Stimulated activated CD4-positive, alpha-beta T cell treated with anti-CD3 and anti-CD28 coated beads, Interleukin-15, amount 100 ng/mL, for 1 hour (primary cell): ENCODE measurements at places on chromosomes 2 and 18.

DNA sequence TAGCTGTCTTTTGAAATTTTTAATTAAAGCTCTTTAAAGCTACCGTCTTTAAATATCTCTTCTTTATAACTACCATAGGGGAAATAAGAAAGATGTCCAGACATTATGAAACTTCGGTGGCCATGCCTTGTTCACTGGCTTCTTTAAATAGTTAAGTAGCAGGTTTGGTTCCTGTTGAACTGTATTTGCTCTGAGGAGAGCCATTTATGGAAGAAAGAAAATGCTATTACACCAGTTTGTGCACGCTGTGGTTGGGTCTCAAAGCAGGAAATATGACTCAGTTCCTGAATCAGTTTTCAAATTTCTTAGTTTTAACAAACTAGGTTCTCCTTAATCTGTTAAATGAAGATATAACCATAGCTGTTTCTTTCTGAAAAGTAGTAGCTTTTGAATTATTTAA is 12.2 kb downstream of the ARPC2 start:
- no peak for DNase-seq

- DNase-seq: no peak
Observed at GRCh38 chr2:237889811-237890210, 30.4 kb downstream of the RAMP1 start.

DNA sequence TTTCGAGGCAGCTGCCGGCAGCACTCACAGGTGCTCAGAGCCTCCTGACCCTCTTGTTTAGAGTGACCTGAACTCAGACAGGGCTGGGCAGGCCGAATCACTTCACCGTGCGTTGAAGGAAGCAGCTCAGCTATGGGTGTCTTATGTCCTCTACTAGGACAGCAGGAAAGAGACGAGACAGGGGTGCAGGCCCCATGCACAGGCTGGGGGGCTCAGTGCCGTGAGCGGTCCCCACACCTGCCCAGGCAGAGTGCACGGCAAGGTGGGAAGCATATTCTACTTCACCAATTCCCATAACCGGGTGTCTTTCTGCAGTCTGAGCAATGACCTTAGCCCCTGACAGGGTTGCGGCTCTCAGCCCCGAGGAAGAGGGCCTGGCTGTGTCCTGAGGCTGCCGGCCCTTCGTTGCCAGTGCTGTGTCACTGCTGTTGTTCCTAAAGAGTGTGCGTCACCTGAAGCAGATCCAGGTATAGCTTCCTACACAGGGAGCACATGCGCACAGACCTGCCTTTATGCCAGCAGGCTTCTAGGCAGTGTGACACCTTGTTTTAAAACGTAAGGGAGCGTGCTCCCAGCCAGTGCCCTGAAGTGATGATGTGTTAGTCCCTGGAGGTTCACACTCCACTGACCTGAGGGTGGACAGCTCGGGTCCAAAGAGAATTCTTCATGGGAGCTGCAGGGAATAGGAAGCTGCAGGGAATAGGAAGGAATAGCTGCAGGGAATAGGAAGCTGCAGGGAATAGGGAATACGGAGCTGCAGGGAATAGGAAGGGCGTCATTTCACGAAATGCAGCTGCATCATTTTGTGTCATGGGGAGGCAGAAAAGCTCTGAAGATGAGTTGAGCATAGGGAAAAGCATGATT is 207.9 kb upstream of the SALL3 start:
- DNase-seq: no peak

DNA sequence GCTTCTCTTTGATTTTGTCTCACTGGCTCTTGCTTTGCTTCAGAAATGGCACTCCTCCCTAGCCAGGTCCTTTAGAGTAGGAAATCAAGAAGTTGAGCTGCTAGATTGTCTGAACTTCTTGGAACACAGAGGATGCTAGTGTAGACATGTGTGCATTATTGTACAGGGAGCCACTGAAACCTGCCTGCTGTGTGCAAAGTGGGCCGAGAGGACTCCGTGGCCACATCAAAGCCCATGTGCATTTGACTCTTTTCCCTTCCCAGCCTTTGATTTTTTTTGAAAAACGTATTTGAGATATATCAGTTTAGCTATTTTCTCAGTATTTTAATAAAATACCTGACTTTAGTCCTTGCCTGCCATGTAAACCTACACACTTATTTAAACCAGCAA is 83.1 kb downstream of the TMEM247 start:
- no peak for DNase-seq

DNA sequence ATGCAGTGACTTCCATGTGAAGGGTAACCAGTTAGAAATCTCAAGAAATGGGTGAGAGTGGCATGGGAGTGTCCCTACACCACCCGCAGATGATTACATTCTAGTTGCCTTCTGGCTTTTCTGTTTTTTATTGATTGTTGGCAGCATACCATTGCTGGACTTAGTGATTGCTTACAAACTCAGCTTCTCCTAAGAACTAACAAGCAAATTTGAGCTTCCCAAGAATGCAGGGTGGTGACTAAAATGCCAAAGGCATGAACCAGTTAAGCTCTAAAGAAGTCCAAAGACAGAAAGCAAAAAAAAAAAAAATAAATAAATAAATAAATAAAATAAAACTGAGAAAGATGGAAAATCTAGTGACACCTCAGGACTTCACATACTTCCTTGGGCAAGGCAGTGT is 245.5 kb upstream of the PARD3B start:
- DNase-seq: no peak

- no peak for DNase-seq
Observed at GRCh38 chr2:235856151-235856854, 311.9 kb downstream of the GBX2 start.

GRCh38 chr2:85648619-85649018 is 19.4 kb downstream of the SFTPB start:
- no peak for DNase-seq

DNA sequence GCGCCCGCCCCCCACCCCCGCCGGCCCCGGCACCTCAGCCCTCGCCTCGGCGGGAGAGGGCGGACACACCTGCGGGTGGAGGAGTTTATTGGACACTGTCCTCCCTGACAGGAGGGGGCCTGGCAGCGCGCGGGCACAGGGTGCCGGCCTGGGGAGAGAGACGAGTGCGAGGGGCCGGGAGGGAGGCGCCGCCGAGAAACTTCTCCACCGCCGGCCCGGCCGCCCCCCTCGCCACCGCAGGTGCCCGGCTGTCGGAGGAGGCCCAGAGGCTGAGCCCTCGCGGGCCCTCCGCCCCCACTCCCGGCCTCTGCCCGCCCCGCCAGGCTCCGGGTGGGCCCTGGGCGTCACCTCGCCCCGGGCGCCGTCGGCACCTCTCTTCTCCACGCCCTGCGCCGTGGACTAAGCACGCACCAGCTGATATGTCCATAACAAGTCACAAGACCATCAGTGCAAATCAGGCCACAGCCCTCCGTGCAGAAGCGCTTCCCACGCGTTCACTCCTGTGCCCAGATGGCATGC is 311.3 kb downstream of the CELF4 start:
- no peak for DNase-seq

- DNase-seq: no peak
Observed at GRCh38 chr2:70510313-70510712, 43.3 kb downstream of the TGFA start.

GRCh38 chr2:237191714-237192081 is 106.0 kb downstream of the COPS8 start:
- DNase-seq: no peak

- no peak for DNase-seq
Observed at GRCh38 chr2:206240327-206240726, 34.1 kb upstream of the ZDBF2 start.

- no peak for DNase-seq
Observed at GRCh38 chr2:80269806-80270205, 34.7 kb downstream of the LRRTM1 start.

DNA sequence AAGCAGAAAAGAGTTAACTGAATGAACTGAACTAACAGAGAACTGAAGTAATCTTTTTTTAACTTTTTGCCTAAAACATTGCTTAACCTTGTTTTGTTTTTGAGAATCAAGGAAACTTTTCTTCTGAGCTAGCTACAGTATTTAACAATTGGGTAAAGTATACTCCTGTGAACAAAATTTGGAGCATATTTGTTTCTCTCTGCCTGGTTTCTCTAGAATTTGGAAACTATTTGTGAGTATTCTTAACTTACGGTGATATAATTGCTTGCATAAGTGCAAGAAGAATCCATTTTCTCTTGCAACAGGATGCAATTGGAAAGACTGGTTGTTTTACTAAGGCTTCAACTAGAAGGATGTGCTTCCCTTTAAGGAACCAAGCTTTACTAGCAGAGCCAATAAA is 65.9 kb upstream of the FAM98A start:
- no peak for DNase-seq

DNA sequence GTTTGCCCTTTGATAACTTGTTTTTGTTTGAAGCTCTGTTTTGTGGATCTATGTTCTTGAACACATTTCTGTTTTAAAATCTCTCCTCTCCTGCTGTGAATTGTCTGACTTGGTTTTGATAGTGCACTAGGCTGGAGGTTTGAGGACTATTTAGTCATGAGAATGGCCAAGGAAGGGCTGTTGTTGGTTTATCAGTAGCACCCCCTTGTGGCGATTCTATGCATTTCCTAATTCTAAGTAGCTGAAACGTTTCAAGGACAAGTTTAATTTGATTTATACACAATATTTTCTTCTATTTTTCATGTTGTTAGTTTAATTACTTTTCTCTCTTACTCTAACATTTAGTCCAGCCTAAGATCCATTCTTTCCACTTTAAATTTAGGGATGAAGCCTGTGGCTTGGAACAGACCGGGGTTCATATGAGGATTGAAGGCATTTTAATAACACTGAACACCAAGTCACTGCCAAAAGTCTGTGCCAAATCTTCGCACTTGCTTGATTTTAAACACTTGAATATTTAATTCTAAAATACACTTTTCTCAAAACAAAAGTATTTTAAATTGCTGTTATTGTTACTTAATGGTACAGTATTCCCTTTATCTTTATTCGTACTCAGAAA is 166.0 kb downstream of the SOCS6 start:
- no peak for DNase-seq
